ENCODE measurements at places on chromosomes 7 and 10. TPM values are rescaled to one million over a fixed set of nuclear protein-coding genes. Genes with fewer than 3 reads are reported as not detected.

DNA sequence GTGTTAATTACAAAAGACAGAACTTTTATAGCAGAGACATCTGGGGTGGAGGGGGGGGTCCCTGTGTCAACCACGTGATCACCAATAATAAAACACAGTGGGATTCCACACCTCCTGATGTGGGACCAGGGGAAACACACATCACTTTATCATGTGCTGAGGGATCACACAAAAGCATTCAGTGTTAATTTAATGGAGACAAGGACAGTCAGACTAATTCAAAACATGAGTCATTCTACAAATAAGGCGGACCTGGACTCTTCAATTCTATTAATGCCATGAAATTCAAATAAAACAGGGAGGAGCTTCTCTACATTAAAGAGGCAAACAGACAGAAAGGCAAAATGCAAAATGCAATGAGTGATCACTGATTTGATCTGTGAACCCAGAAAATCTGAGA lies 67.3 kb upstream of the PFKP start:
- no peak for DNase-seq

- no peak for DNase-seq
Measured at GRCh38 chr10:26567351-26567721, 129.2 kb downstream of the APBB1IP start.

MMRN2 gene
- polyA plus RNA-seq = 0.03 TPM

GARIN1A gene
- polyA plus RNA-seq = 0.12 TPM

- no peak for DNase-seq
Measured at GRCh38 chr7:135650831-135651573, 11.3 kb upstream of the STMP1 start.

DNA sequence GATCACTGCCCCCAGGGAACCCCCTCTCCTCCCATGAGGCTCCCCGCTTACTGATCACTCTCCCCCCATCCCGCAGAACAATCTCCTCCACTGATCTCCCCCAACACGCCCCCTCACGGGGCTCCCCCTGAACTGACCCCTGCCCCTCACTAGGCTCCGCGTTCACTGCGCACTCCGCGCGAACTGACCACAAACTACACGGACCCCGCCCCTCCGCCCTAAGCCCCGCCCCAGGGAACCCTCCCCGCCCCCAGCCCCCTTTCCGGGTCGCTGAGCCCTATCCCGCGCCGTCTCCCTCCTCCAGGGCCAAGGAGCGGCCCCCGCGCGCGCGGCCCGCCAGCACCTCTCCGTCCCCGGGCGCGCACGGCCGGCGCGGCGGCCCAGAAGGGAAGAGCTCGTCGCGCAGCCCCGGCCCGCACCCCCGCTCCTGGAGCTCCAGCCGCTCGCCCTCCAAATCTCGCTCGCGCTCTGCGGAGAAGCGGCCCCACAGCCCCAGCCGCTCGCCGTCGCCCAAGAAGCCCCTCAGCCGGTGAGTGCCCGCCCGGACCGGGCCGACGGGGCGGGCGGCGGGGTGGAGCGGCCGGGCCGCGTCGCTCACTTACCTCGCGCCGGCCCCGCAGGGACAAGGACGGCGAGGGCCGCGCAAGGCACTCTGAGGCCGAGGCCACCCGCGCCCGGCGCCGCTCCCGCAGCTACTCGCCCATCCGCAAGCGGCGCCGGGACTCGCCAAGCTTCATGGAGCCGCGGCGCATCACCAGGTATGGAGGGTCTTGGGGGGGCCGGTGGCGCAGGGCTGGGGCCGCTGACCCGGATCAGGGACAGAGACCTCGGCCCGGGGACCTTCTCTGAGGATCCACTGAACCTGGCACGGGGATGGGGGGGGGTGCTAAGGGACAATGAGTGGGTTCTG lies 19.9 kb upstream of the HSPB1 start:
- no peak for DNase-seq

GRCh38 chr7:135771961-135772638 lies 23.5 kb upstream of the FAM180A start:
- no peak for DNase-seq

NKX2-3 gene
- not detected for polyA plus RNA-seq

SLC13A4 gene
- 0.08 TPM for polyA plus RNA-seq

DNA sequence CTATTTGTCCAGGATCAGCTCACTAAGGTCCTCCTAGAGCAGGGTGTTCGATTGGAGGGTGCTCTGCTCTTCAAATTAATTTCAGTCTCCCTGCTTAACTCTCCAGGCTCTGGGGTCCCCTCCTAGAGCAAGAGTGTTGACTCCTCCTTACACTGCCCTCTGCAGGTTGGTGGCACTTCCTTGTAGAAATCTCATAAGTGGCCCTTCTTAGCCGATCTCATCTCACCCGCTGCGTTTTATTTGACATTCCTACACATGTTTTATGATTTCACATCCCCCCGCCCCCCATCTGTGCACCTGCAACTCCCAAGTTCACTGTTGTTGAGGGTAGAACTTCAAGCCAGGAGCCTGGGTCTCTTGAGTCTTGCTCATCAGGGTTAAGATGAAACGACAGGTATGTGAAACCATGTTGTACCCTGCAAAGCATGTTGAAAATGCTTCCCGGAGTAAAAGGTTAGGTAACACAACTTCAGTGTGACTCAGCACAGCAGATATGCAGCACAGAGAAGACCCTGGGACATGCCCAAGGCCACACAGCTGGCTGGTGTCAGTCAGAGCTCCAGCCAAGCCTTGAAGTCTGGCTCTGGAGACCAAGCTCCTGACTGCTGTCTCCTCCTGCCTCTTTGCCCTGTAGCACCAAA lies 171.2 kb downstream of the PRKAG2 start:
- peak; percentile 30 for DNase-seq

DNA sequence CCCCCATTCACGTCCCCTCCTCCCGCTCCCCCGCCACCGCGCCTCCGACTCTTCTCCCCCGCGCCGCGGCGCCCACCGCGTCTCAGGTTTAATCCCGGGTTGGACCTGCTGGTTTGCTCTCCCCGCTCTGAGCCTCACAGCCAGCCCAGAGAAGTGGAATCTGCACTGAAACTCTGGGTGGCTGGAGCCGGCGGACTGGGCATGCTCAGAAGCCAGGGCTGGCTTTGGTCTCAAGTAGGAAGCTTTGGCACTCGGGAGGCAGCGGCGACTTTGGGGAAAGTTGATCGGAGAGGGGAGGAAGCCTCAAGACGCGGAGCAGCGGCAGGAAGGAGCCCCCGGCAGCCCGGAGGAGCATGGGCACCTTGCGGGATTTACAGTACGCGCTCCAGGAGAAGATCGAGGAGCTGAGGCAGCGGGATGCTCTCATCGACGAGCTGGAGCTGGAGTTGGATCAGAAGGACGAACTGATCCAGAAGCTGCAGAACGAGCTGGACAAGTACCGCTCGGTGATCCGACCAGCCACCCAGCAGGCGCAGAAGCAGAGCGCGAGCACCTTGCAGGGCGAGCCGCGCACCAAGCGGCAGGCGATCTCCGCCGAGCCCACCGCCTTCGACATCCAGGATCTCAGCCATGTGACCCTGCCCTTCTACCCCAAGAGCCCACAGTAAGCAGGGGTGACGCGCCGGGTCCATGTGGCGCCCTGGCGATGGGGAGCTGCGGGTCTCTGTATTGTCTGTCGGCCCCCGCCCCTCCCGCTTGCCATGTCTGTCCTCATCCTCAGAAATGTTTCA lies at the start of gene PRKG1:
PRKG1 (plus strand) TSS at position 250 of the 791 bp plus-strand sequence.
- peak; percentile 5 for DNase-seq

GRM3 gene
- not detected for polyA plus RNA-seq

- DNase-seq = peak; percentile 63
Measured at GRCh38 chr10:92848441-92849233, at the start of gene EXOC6. Gene EXOC6, plus strand, starts transcription at chr10:92848520. Its CDS starts 14 bp downstream, at chr10:92848534.

DNA sequence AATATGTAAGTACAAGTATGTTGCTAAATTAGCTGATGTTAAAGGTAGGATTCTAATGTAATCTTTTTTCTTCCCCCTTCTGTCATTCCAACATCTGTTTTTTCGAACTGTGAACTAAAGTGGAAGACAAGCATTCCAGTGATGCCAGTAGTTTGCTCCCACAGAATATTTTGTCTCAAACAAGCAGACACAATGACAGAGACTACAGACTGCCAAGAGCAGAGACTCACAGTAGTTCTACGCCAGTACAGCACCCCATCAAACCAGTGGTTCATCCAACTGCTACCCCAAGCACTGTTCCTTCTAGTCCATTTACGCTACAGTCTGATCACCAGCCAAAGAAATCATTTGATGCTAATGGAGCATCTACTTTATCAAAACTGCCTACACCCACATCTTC lies 62.7 kb downstream of the WAC start:
- DNase-seq = no peak

- DNase-seq = peak; percentile 83
Measured at GRCh38 chr10:91908337-91909116, 759 bp downstream of the FGFBP3 start.

DNA sequence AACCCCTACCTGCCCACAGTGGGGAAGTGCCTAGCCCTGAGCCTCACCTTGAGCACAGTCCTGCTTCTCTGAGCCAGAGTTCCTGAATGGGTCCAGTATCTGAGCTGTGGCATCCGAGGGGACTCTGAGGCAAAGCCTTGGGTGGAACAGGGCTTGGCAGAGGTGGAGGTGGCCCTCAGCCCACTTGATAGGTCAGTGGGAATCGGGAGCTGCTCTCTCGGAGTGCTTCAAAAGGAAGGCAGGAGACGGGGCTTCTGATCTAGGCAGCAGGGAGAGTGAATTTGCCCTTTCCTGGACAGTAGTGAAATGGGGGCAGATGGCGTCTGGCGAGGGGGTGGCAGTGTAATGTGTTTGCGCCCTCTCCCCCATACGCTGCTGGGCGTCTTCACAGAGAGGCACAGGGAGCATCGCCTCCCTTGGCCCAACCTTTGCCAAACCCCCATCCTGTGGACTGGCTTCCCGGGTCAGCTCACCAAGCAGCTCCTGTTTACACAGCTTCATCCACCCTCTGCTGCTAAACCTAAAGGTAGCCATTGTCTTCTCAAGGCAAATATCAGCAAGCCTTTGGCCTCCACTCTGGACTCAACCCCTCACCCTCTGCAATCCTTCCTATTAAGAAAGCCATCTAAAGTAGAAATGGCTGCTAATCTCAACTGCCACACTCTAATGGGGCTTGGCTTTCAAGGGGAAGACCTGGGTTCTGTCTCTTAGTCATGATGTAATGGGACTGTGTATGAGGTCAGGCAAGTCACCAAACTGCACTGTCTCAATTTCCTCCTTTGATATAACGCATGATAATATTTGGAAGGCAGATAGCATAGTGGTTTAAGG lies 21.1 kb upstream of the VDAC2 start:
- DNase-seq = peak; percentile 81

TRIM50 gene
- 4.2 TPM for polyA plus RNA-seq

OIT3 gene
- not detected for polyA plus RNA-seq

RBP3 gene
- polyA plus RNA-seq = not detected

GRCh38 chr10:6348096-6348874 lies 145.6 kb downstream of the PFKFB3 start:
- DNase-seq = no peak

GRCh38 chr7:46179061-46179610 lies 258.1 kb upstream of the IGFBP3 start:
- no peak for DNase-seq

ECHDC3 gene
- not detected for polyA plus RNA-seq

- no peak for DNase-seq
Measured at GRCh38 chr7:98467570-98468312, 66.9 kb upstream of the BAIAP2L1 start.

- no peak for DNase-seq
Measured at GRCh38 chr7:44235582-44236332, 35.0 kb downstream of the YKT6 start.

GRCh38 chr7:33444511-33444910 lies 315.1 kb downstream of the BBS9 start:
- no peak for DNase-seq

GRCh38 chr7:52209614-52210013 lies 825.8 kb upstream of the POM121L12 start:
- no peak for DNase-seq

LRRC17 gene
- polyA plus RNA-seq = 0.66 TPM

VSIR gene
- polyA plus RNA-seq = 3.2 TPM

GHRHR gene
- not detected for polyA plus RNA-seq

DNA sequence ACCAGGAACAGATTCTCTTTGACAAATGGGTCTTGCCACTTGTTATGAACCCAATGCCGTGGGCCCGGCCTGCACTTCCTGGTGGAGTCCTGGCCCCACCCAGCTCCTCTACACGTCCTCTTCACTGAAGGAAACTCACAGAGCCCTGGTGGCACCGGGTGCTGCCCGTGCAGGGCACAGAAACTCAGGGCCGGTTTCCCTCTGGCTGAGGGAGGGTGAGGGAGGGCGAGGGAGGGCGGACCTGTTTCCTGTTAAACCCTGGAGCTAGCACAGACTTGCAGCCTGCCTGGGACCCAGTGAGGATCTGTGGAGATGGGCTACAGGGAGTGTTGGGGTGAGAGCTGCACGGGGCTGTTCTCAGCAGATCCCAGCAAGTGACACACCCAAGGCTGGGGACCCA lies 596.3 kb downstream of the PTPRN2 start:
- no peak for DNase-seq

RTKN2 gene
- polyA plus RNA-seq = 1.2 TPM

- DNase-seq = peak; percentile 43
Measured at GRCh38 chr7:90708841-90709317, 112.8 kb downstream of the CDK14 start.

DNA sequence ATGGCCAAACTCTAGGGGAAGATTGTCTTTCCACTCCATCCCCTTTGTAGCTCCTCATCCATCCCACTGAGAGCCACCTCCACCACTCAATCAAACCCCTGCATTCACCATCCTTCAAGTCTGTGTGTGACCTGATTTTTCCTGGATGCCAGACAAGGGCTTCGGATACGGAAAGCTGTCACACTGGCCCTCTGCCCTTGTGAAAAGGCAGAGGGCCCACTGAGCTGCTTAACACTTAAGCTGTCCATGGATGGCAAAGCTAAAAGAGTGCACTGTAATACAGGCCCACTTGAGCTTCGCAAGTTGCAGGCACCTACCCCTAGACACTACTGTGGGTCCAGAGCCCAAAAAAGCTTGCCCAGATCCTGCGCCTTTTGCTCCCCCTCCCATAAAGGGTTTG lies 237.2 kb downstream of the MAGI2 start:
- no peak for DNase-seq

DNA sequence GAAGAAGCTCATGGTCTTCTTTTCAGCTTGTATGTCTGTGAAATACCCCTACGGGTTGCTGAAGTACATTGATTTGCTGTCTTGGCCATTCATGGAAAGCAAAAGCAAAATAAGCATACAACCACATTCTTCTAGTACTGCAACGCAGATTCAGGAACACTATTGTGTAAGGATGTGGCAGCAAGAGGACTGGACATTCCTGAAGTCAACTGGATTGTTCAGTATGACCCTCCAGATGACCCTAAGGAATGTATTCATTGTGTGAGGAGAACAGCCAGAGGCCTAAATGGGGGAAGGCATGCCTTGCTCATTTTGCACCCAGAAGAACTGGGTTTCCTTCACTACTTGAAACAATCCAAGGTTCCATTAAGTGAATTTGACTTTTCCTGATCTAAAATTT lies 133.4 kb upstream of the ANKRD1 start:
- no peak for DNase-seq
